ENCODE measurements at places on chromosomes 1 and 21. TPM values are rescaled to one million over a fixed set of nuclear protein-coding genes. Genes with fewer than 3 reads are reported as not detected.

- no peak for DNase-seq
- no peaks in the 10 kb centered on the region for H3K27me3 ChIP-seq
- no peak overlapping the region for H3K27ac ChIP-seq
- peaks cover 35% of the 10 kb centered on the region for H3K4me1 ChIP-seq
- H3K4me3 ChIP-seq: no peak overlapping the region
Measured at GRCh38 chr1:92536211-92536979, 49.7 kb upstream of the GFI1 start.

DNA sequence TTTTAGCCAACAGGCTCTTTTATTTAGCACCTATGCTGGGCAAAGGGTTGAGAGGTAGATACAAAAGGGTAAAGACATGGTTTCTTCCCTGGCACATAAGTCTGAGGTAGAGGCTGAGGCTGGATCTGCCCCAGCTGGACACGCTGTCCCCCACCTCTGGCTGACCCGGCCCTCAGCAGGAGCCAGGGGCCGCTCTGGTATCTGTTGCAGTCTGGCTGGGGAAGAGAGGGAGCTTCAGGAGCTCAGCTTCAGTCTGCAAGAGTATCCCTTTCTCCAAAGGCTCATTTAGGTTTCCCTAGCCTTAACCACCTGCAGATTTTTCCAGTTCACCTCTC lies 14.2 kb downstream of the BLACAT1 start:
- H3K27me3 ChIP-seq: peaks cover 51% of the 10 kb centered on the region
- no peak overlapping the region for H3K4me3 ChIP-seq
- peaks cover 10% of the 10 kb centered on the region for H3K4me1 ChIP-seq
- no peaks in the 10 kb centered on the region for H3K36me3 ChIP-seq

DNA sequence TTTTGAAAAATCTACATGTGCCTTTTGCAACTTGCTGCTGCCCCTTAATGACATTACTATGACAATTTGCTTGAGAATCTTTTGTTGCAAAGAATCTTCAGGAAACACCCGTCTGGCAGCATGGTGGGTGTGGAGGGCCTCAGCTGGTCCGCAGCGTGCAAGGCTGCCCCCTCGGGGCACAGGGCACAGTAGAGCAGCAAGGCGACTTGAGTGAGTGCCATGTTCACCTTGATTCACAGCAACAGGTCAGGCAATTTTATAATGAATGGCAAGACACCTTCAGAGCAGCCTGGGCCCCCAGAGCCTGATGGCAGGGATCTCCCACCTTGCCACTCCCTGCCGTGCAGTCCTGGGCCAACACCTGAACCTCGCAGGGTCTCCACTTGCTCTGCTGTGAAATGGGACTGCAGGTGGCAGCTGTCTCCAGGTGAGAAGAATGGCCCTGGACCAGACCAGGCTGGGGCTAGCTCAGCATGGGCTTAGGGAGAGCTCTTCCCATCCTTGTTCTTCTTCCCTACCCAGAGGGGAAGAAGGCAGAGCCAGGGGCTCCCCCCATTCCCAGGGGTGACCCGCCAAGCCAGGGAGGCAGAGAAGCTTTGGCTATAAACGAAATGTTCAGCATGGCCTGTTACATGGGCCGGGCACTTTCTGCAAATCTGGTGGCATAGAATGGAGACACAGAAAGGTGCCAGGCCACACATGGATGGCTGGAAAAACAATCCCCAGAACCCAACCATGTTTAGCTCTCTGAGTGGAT lies 34.5 kb upstream of the ACTRT2 start:
- peaks cover 9% of the 10 kb centered on the region for H3K36me3 ChIP-seq
- no peak overlapping the region for H3K27ac ChIP-seq
- no peak overlapping the region for H3K4me3 ChIP-seq
- no peaks in the 10 kb centered on the region for H3K4me1 ChIP-seq
- DNase-seq: no peak

The IQCC gene
- total RNA-seq: 2.2 TPM

The CFHR4 gene
- not detected for total RNA-seq
